Endothelial cell of umbilical vein (primary cell): ENCODE measurements at places on chromosomes 2 and 18. TPM values are rescaled to one million over a fixed set of nuclear protein-coding genes. Genes with fewer than 3 reads are reported as not detected.

Gene GPR45
- total RNA-seq: not detected in 2 replicates

Gene NAT8
- not detected in 2 replicates for total RNA-seq

Gene SNTG2
- not detected in 2 replicates for total RNA-seq

Gene MAP2
- 46.1 and 61.2 TPM in 2 replicates for total RNA-seq

Gene CACNB4
- total RNA-seq: 0.30 and 0.58 TPM in 2 replicates

Gene CRYBA2
- not detected in 2 replicates for total RNA-seq

Gene CYBRD1
- total RNA-seq: 22.8 and 24.8 TPM in 2 replicates

Gene CTAGE1
- total RNA-seq: not detected in 2 replicates

Gene IL1RL1
- total RNA-seq: 44.0 and 55.1 TPM in 2 replicates

Gene SERPINB13
- total RNA-seq: not detected in 2 replicates

Gene ZNF396
- 0.44 and 0.72 TPM in 2 replicates for total RNA-seq

Gene GPBAR1
- 0.60 and 0.75 TPM in 2 replicates for total RNA-seq

Gene IL18RAP
- total RNA-seq: not detected in 2 replicates

Gene AOX1
- 0.23 and 0.46 TPM in 2 replicates for total RNA-seq

Gene CTNNA2
- not detected in 2 replicates for total RNA-seq

Gene TRIM54
- 0.42 and 0.51 TPM in 2 replicates for total RNA-seq

GRCh38 chr2:41886757-41887156 lies 161.1 kb upstream of the PKDCC start:
- H3K4me3 ChIP-seq: no peak overlapping the region
- DNase-seq: peak; percentile 21
- H3K27ac ChIP-seq: no peak overlapping the region

DNA sequence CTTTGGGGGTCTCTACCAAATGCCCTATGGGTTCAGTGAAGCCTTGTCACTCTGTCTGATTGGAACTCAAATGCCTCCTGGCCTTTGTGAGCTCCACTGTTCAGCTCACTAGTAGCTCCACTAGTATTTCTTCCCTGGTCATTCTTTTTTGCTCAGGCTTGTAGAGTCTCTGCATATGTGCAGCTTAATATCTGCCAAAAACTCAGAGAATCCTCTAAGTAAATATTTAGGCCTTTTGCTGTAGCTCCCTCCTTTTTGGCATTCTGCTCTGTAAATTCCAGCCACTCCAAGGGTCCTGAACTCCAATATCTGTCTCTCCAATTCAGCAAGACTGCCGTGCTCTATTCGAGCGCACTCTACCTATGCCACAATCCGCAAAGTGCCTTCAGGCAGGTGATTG lies 146.5 kb downstream of the MAIP1 start:
- no peak overlapping the region for H3K27ac ChIP-seq
- H3K27me3 ChIP-seq: peaks cover 4% of the 10 kb centered on the region
- no peak for DNase-seq

DNA sequence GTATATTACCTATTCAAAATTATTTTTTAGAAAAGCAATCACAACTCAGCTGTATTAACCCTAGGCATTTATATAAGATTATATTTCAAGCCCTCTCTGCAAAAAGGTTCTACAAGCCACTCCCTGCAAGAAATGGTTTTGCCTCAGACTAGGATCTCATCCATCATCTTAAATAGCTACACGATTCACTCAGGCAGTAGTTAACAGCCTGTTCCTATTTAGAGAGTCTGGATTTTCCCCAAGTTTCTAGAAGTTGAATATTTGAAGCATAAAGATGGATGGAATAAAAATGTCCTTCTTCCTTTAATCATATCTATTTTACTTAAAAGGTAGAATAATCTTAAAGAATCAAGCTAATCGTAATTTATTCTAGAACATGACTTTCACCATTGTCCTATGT lies 167.1 kb upstream of the STK17B start:
- no peaks in the 10 kb centered on the region for H3K36me3 ChIP-seq
- DNase-seq: no peak
- H3K27ac ChIP-seq: no peak overlapping the region
- H3K27me3 ChIP-seq: no peaks in the 10 kb centered on the region
- H3K4me3 ChIP-seq: no peak overlapping the region

- no peak overlapping the region for H3K27ac ChIP-seq
- DNase-seq: no peak
- no peaks in the 10 kb centered on the region for H3K4me1 ChIP-seq
- no peaks in the 10 kb centered on the region for H3K27me3 ChIP-seq
- H3K36me3 ChIP-seq: no peaks in the 10 kb centered on the region
These were observed 87.2 kb upstream of the FSHR start for GRCh38 chr2:49241501-49241900.

GRCh38 chr18:79508565-79509535 lies 113.1 kb downstream of the NFATC1 start:
- H3K36me3 ChIP-seq: peaks cover 11% of the 10 kb centered on the region
- no peak for DNase-seq
- peaks cover 29% of the 10 kb centered on the region for H3K4me1 ChIP-seq
- H3K27ac ChIP-seq: peak overlapping the region; percentile 88
- H3K4me3 ChIP-seq: no peak overlapping the region
- H3K27me3 ChIP-seq: no peaks in the 10 kb centered on the region

DNA sequence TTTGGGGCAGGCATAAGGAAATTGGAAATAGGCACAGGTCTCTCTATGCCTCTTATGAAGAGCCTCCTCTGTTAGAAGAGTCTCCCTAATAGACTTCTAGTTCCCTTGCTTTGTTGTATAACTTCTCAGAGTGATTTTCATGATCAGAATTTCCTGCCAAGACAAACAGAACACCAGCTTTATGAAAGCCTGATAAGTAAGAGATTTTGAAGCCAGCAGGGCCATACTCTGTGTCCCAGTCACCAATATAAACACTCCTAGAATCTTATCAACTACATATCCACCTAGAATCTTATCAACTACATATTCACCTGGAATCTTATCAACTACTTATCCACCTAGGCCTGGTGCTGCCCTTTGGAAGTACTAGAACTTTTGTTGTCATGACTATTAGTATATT lies 579.5 kb downstream of the ARHGAP15 start:
- no peak overlapping the region for H3K4me3 ChIP-seq
- no peak overlapping the region for H3K27ac ChIP-seq
- no peak for DNase-seq
- H3K36me3 ChIP-seq: no peaks in the 10 kb centered on the region
- no peaks in the 10 kb centered on the region for H3K4me1 ChIP-seq
- H3K27me3 ChIP-seq: no peaks in the 10 kb centered on the region

- DNase-seq: peak; percentile 7
- H3K36me3 ChIP-seq: no peaks in the 10 kb centered on the region
- no peak overlapping the region for H3K27ac ChIP-seq
These were observed 215.2 kb upstream of the NT5C1B start for GRCh38 chr2:18804536-18804935.

DNA sequence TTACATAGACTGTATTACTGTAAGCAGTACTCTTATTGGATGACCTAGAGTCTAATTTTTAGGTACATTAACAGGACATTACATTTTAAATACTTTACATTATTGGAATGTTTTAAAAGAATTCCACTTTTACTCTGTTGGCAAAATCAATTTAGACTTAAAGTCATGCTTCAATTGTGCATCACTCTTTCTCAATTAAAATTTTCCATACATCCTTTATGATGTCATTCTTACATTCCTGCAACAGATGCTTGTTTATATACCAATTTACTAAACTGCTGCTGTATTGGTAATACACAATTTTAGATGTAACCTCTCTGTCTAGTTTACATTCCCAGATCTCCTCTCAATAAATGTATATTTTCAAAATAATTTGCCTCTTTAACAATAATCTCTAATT lies 440.1 kb downstream of the ZEB2 start:
- H3K4me3 ChIP-seq: no peak overlapping the region
- no peak overlapping the region for H3K27ac ChIP-seq
- no peaks in the 10 kb centered on the region for H3K4me1 ChIP-seq
- no peaks in the 10 kb centered on the region for H3K27me3 ChIP-seq
- no peaks in the 10 kb centered on the region for H3K36me3 ChIP-seq
- DNase-seq: no peak

GRCh38 chr18:51639541-51639940 lies 442.1 kb upstream of the MEX3C start:
- no peaks in the 10 kb centered on the region for H3K4me1 ChIP-seq
- no peak for DNase-seq
- no peaks in the 10 kb centered on the region for H3K27me3 ChIP-seq
- H3K4me3 ChIP-seq: no peak overlapping the region
- H3K27ac ChIP-seq: no peak overlapping the region

DNA sequence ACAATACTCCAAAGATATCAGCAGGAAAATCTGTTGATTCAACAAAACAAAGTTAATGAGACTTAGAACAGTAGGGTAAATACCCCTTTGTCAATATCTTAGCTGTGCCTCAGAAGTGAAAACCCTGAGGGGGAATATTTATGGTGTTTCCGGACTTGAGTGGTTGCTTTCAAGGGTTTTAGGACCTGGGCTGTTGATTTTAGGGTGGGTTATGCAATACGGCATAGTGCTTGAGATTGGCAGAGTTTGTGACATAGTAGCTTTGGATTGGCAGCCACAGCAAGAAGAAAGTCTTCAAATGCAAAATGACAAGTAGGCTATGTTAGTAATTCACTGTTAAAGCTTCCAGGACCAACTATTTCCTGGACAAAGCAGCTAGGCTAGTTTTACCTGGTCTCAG lies 826.3 kb upstream of the CDH2 start:
- no peaks in the 10 kb centered on the region for H3K36me3 ChIP-seq
- peaks cover 2% of the 10 kb centered on the region for H3K4me1 ChIP-seq
- no peak overlapping the region for H3K4me3 ChIP-seq
- no peak overlapping the region for H3K27ac ChIP-seq
- H3K27me3 ChIP-seq: no peaks in the 10 kb centered on the region

- DNase-seq: no peak
- no peaks in the 10 kb centered on the region for H3K27me3 ChIP-seq
- H3K4me3 ChIP-seq: no peak overlapping the region
- no peaks in the 10 kb centered on the region for H3K36me3 ChIP-seq
These were observed 278.3 kb downstream of the MYCN start for GRCh38 chr2:16218625-16219024.

- H3K36me3 ChIP-seq: no peaks in the 10 kb centered on the region
- no peak overlapping the region for H3K27ac ChIP-seq
- no peaks in the 10 kb centered on the region for H3K4me1 ChIP-seq
- no peaks in the 10 kb centered on the region for H3K27me3 ChIP-seq
These were observed 1.9 kb upstream of the CD226 start for GRCh38 chr18:69949538-69949936.

- H3K27ac ChIP-seq: no peak overlapping the region
- H3K36me3 ChIP-seq: no peaks in the 10 kb centered on the region
- no peaks in the 10 kb centered on the region for H3K27me3 ChIP-seq
- peaks cover 52% of the 10 kb centered on the region for H3K4me1 ChIP-seq
- DNase-seq: peak; percentile 27
These were observed 66.4 kb downstream of the MCFD2 start for GRCh38 chr2:46849046-46849715.

- peak overlapping the region; percentile 62 for H3K27ac ChIP-seq
- no peaks in the 10 kb centered on the region for H3K36me3 ChIP-seq
- H3K27me3 ChIP-seq: no peaks in the 10 kb centered on the region
- peaks cover 12% of the 10 kb centered on the region for H3K4me1 ChIP-seq
These were observed 16.5 kb downstream of the NMUR1 start for GRCh38 chr2:231513746-231514224.

DNA sequence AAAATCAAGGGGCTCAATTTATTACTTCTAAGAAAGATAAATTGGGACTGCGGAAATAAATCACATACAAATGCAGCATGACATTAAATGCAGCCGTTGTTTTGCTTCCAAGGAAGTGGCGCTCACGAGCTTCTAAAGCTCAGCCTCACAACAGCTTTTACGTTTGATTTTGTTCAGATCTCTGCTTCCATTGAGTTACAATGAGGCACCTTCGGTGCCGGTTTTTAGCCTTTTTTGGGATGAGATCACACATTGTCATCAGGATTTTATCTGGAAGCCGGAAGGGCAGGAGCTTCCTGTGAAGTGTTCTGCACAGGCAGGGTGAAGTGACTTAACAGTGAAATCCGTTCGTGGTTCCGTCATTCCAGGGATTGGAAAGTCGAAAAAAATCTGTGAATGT lies 209.8 kb downstream of the DCDC2C start:
- H3K36me3 ChIP-seq: no peaks in the 10 kb centered on the region
- H3K4me1 ChIP-seq: peaks cover 18% of the 10 kb centered on the region
- no peaks in the 10 kb centered on the region for H3K27me3 ChIP-seq
- DNase-seq: peak; percentile 36

DNA sequence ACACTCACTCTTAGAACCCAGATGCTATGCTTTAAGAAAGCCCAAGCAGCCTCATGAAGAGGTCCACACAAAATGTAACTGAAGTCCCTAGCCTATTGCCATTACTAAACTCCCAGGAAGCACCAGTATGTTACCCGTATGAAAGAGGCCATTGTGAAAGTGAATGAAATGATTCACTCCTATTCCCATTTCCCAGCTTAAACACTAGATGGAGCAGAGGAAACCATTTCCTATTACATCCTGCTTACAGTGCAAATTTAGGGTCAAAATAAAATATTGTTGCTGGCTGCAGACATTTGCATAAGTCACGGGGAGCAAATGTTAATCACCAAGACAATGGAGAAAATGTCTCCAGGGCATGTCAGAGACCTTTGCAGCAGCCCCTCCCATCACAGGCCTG lies 989.7 kb upstream of the CRIM1 start:
- no peak overlapping the region for H3K27ac ChIP-seq
- no peak overlapping the region for H3K4me3 ChIP-seq
- no peaks in the 10 kb centered on the region for H3K4me1 ChIP-seq
- no peaks in the 10 kb centered on the region for H3K27me3 ChIP-seq

GRCh38 chr2:210477496-210477895 lies 937 bp upstream of the LANCL1 start:
- DNase-seq: no peak
- H3K36me3 ChIP-seq: no peaks in the 10 kb centered on the region
- H3K4me1 ChIP-seq: peaks cover 2% of the 10 kb centered on the region

- no peaks in the 10 kb centered on the region for H3K27me3 ChIP-seq
These were observed 109.9 kb downstream of the SLC4A3 start for GRCh38 chr2:219737270-219737691.

DNA sequence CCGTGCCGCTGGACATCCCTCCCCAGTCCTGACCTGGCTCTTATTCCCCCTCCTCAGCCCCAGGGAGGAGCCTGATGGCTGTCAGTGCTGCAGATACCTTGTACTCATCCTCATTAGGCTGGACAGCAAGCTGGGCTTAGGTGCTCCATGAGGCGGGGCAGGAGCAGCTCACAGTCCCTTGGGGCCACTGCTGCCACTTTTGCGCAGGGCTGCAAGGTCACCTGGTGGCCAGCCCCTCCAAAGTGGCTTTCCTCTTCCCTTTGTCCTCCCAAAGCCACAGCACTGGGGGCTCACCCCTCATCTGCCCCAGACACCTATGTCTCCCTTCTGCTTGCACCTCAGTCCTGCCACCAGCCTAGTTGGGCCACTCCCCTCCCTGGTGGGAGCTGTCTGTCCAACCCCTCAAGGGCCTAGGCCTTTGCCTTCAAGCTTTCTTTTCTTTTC lies 60.8 kb downstream of the FAM168B start:
- no peak overlapping the region for H3K27ac ChIP-seq
- no peak for DNase-seq
- H3K36me3 ChIP-seq: no peaks in the 10 kb centered on the region
- H3K27me3 ChIP-seq: peaks cover 27% of the 10 kb centered on the region

GRCh38 chr2:61380056-61380881 lies 90.6 kb downstream of the USP34 start:
- no peaks in the 10 kb centered on the region for H3K4me1 ChIP-seq
- H3K4me3 ChIP-seq: no peak overlapping the region
- no peaks in the 10 kb centered on the region for H3K27me3 ChIP-seq
- DNase-seq: no peak

GRCh38 chr2:48601349-48601748 lies 16.3 kb upstream of the GTF2A1L start:
- no peaks in the 10 kb centered on the region for H3K4me1 ChIP-seq
- no peaks in the 10 kb centered on the region for H3K27me3 ChIP-seq
- DNase-seq: no peak
- no peaks in the 10 kb centered on the region for H3K36me3 ChIP-seq
- H3K27ac ChIP-seq: no peak overlapping the region
